KBM-7 (cell line): ENCODE measurements at places on chromosomes 4 and X.

- no peak for DNase-seq
These were observed 61.7 kb upstream of the CAMK2D start for GRCh38 chr4:113823291-113823659.

DNA sequence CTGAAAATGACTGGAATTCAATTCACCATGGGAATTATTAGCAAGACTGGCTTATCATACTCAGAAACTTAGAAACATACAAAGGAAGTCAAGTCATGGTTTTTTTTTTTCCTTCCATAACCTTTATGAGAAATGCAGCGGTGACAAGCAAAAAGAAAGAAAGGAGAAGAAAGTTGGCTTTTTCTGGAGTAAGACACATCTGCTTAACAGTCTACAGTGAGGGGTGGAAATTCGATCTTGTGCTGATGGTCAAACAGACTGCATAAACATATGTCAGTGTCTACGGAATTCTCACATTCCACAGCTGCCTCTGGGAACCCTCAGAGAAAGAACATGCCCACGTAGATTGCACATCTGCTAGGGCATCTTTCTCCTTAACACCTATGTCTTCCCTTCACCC, 54.6 kb downstream of the PROM1 start:
- no peak for DNase-seq

GRCh38 chrX:123822965-123823364, 36.9 kb upstream of the XIAP start:
- DNase-seq, result no peak

GRCh38 chr4:168740691-168741090, 243.8 kb downstream of the PALLD start:
- DNase-seq, result no peak

DNA sequence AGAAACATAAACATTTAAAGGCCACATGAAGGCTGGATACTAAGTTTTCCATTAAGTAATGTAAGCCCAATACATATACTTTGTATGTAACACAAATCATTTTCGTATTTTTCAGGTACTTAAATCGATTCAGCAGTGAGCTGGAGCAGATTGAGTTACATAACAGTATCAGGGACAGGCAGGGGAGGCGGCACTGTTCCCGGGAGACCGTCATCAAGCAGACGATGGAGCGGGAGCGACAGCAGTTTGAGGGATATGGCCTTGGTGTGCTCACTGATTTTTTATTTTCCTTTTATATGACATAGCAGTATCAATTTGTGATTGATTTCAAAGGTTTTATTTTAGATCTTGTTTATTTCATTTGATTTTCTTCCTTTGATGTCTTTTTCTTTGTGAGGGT, 20.7 kb downstream of the TMA16 start:
- DNase-seq, result no peak

- DNase-seq, result no peak
These were observed 2.8 kb downstream of the STAG2 start for GRCh38 chrX:123964156-123964834.

DNA sequence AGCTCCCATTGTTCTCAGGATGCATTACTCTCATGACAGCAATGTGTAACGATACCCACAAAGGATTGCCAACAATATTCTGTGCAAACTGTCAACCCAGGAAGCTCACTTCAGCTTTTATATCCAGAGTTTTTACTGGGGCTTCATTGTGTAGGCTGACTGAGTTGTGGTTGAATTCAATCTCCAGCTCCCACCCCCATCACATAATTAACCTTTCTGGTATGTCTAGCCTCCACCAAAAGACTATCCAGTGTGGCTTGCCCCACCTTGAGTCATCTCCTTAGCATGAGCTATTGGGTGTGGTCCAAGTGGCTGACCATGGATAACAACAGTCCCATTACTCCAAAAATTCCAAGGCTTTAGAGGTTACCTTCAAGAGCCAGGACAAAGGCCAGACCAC, 17.7 kb upstream of the TAB3 start:
- DNase-seq, result no peak

DNA sequence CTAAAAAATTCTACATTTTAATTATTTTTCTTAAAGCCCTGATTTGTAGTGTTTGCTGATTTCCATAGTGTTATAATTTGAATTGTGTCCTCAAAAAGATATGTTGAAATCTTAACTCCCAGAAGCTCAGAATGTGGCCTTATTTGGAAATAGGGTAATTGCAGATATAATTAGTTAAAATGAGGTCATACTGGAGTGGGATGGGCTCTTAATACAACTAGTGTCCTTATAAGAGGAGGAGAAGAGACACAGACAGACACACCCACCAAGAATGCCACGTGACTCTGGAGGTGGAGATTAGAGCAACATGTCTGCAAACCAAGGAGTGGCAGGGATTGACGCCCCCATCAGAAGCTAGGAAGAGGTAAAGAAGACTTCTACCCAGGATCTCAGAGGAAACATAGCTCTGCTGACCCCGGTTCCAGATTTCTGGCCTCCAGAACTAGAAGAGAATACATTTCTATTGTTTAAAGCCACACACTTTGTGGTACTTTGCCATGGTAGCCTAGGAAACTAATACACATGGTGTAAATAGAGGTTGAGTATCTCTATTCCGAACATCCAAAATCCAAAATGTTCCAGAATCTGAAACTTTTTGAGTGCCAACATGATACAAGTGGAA, 70.5 kb upstream of the IRF2 start:
- no peak for DNase-seq

GRCh38 chrX:111447298-111447697, 35.3 kb upstream of the DCX start:
- peak; percentile 56 for DNase-seq

GRCh38 chrX:147859666-147860065, 52.1 kb upstream of the FMR1 start:
- DNase-seq, result no peak

DNA sequence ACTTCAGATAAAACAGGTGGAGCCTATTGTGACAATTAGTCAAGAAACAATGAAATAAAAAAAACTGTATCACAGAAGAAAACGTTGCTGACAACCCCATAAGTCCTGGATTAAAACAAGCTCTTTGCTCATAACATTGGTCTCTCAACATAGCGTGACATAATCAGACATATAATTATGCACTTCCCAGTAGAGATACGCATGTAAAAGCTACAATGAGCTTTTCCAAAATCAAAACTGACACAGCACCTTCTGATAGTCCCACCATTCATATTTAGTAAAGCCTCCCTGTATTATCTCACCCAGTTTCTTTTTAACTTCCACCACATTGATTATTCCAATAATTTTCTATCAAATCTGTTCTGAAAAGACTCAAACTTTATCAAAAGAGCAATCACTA, 372.1 kb upstream of the SMIM31 start:
- no peak for DNase-seq

GRCh38 chr4:8048856-8049676, 109.4 kb upstream of the AFAP1 start:
- DNase-seq, result no peak

DNA sequence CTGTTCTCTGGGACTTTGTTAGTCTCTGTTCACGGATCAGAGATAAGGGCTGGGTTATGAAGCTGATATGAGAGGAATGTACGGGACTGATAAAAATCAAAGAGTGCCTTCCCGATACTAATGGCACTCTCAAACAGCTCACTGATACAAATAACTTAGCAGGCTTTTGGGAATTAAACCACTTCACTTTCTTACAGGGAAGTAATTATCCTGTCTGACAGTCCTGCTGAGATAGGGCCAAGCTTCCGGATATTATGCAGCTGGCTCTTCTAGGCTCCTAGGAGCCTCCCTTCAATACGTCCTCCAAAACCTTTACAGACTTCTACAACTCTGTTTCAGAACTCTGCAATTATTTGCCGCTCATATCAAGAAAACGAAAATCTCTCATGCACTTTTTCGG, 418.0 kb downstream of the NLGN4X start:
- no peak for DNase-seq
